ENCODE measurements at places on chromosomes 2 and 18. TPM values are rescaled to one million over a fixed set of nuclear protein-coding genes. Genes with fewer than 3 reads are reported as not detected.

EFHD1 gene
- 0.66 TPM for total RNA-seq

SLC4A5 gene
- total RNA-seq = not detected

MYO7B gene
- total RNA-seq = 1.8 TPM

DNA sequence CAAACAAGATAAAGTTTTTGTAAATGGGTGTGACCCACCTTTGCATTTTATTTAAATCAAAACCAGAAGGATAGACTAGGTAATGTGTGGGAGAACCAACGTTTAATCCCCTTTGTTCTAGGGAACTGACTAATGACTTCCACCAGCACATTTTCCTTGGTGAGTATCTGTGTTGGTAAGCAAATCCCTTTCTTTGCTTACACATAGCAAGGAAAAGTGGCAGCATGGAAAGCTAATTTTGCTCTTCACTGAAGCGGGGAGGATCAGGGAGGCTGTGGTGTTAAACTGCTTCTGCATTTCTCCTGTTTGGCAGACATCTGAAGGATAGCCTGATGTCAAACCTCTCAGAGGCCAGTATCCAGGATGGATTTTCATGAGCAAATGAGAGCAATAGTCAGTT is 331.1 kb downstream of the PTPRM start:
- H3K36me3 ChIP-seq = no peaks in the 10 kb centered on the region
- no peak overlapping the region for H3K4me3 ChIP-seq
- DNase-seq = no peak
- H3K27ac ChIP-seq = no peak overlapping the region
- peaks cover 20% of the 10 kb centered on the region for H3K4me1 ChIP-seq

DNA sequence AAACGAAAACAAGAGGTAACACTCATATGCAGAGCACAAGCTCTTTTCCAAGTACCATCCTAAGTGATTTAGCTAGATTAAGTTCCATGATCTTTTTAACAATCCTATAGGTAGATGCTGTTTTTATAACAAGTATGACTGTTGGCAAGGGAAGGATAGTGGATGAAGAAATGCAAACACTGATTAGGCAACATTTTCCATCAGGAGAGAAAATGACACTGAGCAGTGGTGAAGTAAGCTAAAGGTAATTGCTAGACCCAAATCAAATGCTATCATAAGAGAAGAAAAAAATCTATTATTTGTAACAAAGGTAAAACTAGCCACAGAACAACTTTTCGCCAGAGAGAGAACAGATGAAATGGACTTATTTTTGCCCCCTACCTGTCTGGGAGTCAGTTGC is 34.3 kb upstream of the BARD1 start:
- no peaks in the 10 kb centered on the region for H3K36me3 ChIP-seq
- DNase-seq = no peak
- no peaks in the 10 kb centered on the region for H3K4me1 ChIP-seq
- H3K27ac ChIP-seq = no peak overlapping the region

GRCh38 chr2:200443916-200444315 is 66.0 kb downstream of the KCTD18 start:
- H3K4me1 ChIP-seq = peaks cover 28% of the 10 kb centered on the region
- H3K27me3 ChIP-seq = no peaks in the 10 kb centered on the region
- no peak overlapping the region for H3K27ac ChIP-seq
- peaks cover 66% of the 10 kb centered on the region for H3K36me3 ChIP-seq
- no peak for DNase-seq
- no peak overlapping the region for H3K4me3 ChIP-seq

Measured in SJSA1 (cell line).